Hair follicular keratinocyte (primary cell): ENCODE measurements at places on chromosomes 5 and 9. TPM values are rescaled to one million over a fixed set of nuclear protein-coding genes. Genes with fewer than 3 reads are reported as not detected.

Gene PCDHGA12
- total RNA-seq, result 1.6 and 4.0 TPM in 2 replicates

Gene ZFP2
- 0.23 TPM in 1 of 2 replicates, not detected in the other for total RNA-seq

Gene PCDHB5
- total RNA-seq, result not detected in 2 replicates

Gene ARSI
- total RNA-seq, result 12.7 and 16.7 TPM in 2 replicates

Gene PRDM9
- total RNA-seq, result not detected in 2 replicates

Gene SIL1
- 60.9 and 71.8 TPM in 2 replicates for total RNA-seq

Gene NR2F1-AS1
- total RNA-seq, result 0.11 TPM in 1 of 2 replicates, not detected in the other

Gene LMX1B
- 2.7 and 6.8 TPM in 2 replicates for total RNA-seq

Gene CYLC2
- not detected in 2 replicates for total RNA-seq

Gene CTSV
- total RNA-seq, result 26.3 and 29.9 TPM in 2 replicates

Gene THBS4
- 1.7 and 2.3 TPM in 2 replicates for total RNA-seq

Gene GNPDA1
- 37.0 and 66.0 TPM in 2 replicates for total RNA-seq

Gene PTRH1
- total RNA-seq, result 66.5 and 76.0 TPM in 2 replicates

Gene SLC36A2
- total RNA-seq, result not detected in 2 replicates

Gene FBXO10
- 1.6 and 1.9 TPM in 2 replicates for total RNA-seq

Gene GHR
- 1.3 and 2.0 TPM in 2 replicates for total RNA-seq

Gene SARDH
- 0.27 and 0.86 TPM in 2 replicates for total RNA-seq

Gene HAPLN1
- total RNA-seq, result not detected in 2 replicates

Gene GPX3
- total RNA-seq, result 14.9 and 39.9 TPM in 2 replicates

Gene NUTM2F
- not detected in 2 replicates for total RNA-seq

Gene NRARP
- 1.1 and 2.2 TPM in 2 replicates for total RNA-seq

Gene PCDHB11
- total RNA-seq, result not detected in 2 replicates

Gene HRH2
- not detected in 2 replicates for total RNA-seq

Gene FBXO38
- 17.2 and 21.1 TPM in 2 replicates for total RNA-seq
